ENCODE measurements at places on chromosomes 7 and 10.
A peak's percentile ranks its signal among the peaks of the same experiment; 100 is the strongest.

DNA sequence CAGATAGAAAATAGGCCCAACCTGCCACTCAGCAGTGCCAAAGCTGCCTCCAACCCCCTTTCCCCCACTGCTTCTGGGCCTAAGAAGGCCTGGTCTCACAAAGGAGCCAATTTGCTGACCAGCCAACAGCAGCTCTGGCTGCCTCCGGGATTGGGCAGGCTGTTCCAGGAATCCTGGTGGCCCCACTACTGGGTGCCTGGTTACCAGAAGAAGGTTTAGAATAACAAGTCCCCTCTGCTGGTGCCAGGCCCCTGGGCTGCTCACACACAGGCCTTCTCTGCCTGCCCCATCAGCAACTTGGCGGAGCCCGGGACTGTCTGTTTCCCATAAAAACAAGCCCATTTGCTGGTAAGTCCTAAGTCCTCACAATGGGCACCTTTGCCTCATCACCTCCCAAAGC is 1.2 kb downstream of the PHKG1 start:
- DNase-seq: no peak

DNA sequence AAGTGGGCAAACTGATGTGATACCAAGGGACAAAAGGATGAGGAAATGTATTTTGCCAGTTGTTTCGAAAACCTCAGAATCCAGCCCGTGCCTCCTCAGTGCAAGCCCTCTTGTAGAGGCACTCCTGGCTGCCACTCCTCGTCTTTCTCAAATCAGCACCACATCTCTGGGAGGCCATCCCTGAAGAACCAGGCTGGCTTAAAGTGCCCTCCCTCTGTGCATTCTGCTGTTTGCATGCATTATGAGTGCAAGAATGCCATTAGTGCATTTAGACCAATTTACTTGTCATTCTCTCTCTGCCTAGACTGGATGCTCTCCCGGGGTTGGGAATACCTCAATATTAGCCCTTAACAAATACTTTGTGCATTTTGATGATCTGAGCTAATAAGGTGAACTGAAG is 19.9 kb upstream of the FAM180A start:
- DNase-seq: no peak

- no peak for DNase-seq
Measured at GRCh38 chr10:75987616-75988015, 556.2 kb downstream of the LRMDA start.

- DNase-seq: peak; percentile 11
Measured at GRCh38 chr7:6558837-6559236, 7.6 kb upstream of the GRID2IP start.

GRCh38 chr7:117963264-117964197 is 90.3 kb upstream of the CTTNBP2 start:
- no peak for DNase-seq

GRCh38 chr10:97534746-97535367 is 36.1 kb downstream of the UBTD1 start:
- DNase-seq: no peak

DNA sequence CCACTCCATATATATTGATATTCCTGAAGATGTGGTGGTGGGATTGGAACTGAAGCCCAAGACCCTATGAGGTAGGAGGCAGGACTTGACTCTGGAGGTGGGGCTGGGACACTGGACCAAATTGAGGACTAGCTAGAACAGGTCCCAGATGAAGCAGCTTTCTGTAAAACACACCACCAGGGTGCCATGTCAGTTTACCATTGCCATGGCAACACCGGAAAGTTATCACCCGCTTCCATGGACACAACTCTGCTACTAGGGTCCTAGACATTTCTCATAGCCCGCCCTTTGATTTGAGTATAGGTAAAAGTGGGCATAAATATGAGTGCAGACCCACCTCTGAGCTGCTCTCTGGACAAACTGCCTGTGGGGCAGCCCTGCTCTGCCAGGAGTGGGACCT is 490.5 kb upstream of the PFKP start:
- DNase-seq: no peak

DNA sequence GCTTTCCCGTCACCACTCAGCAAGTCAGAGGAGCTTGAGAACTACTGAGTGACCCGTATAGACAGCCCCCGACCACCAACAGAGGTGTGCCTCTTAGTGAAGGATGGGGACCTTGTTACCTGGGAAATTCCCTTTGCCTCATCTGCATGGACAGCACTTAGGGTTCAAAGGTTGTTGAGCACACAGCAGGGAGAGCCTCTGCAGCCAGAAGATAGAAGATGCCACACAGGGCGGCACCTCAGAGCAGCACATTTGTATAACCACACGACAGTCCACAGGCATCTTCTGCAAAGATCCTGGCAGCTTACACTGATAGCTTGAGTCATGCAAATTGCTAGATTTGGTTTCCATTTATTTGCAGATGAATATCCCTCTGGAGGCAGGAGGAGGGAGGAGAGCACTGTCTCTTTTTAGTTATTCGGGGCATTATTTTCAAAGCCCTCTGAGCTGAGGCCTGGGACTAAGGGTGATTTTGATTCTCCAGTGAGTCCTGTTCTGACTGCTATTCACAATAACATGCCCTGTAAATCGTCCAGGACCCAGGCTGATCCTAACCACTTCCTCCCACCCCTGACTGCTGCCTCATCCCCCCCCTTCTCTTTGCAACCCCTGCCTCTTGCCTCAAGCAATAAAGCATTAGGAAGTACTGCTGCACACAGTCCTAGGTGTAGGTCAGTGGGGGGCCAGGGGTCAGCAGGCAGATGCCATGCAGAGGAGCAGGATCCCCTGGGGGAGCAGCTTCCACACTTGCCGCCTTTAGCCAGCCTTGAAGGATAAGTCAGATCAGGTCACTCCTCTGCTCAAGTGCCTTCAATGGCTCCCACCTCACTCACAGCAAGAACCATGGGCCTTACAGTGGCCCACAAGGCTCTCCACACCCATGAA is 24.6 kb upstream of the INMT start:
- no peak for DNase-seq

GRCh38 chr7:92916770-92917224 is 80.4 kb upstream of the CDK6 start:
- peak; percentile 35 for DNase-seq

- DNase-seq: no peak
Measured at GRCh38 chr7:133360201-133360600, 107.3 kb downstream of the EXOC4 start.

- DNase-seq: no peak
Measured at GRCh38 chr7:47313564-47313963, 268.3 kb downstream of the TNS3 start.

GRCh38 chr7:151327659-151328058 is 14.0 kb upstream of the NUB1 start:
- DNase-seq: no peak

- DNase-seq: no peak
Measured at GRCh38 chr10:97157578-97158095, 28.1 kb downstream of the SLIT1 start.

DNA sequence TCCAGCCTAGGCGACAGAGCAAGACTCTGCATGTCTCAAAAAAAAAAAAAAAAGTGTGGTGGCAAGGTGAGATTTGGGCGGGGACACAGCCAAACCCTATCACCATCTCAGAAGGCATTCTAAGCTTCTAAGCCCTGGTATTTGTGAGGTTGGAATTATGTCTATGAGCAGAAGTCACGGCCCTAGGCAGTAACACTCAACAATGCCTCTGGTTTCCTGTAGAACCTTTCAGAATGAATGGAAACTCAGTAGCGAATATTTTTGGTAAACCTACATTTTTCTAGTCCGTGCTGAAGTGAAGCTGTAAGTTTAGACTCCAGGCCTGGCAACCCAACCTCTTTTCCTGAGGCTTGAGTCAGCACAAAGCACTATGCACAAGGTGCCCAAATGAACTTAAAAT is 88.3 kb downstream of the FAM107B start:
- DNase-seq: no peak

DNA sequence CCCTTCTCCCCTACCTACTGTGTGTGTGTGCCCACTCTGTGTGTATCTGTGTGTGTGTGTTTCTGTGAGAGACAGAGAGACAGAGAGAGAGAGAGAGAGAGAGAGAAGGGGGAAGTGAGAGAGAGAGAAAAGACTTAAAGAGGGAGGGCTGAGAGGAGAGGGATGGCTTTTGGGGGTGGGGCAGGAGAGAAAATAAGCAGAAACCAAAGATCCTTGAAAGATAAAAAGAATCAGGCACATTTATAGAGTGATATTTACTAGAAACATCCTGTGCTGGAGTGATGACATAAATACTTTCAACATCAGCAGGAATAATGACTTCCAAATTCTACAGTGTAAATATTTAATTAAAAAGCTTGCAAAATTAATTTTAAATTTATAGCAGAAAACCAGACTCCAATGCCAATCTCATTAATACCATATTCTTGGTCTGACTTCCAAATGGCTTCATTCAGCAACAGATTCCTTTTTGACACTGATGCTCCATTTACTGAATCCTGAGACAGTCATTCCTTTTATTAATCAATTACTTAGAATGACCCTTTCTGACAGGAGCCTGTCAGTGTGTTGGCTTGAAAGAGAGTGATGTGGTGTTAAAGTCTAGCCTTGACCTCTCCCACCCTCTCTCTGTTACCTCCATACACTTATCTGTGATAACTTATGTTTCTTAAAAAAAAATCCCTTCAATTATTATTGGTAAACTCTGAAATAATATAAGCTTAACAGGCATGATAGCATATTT is 41.7 kb upstream of the WNT2 start:
- DNase-seq: no peak

DNA sequence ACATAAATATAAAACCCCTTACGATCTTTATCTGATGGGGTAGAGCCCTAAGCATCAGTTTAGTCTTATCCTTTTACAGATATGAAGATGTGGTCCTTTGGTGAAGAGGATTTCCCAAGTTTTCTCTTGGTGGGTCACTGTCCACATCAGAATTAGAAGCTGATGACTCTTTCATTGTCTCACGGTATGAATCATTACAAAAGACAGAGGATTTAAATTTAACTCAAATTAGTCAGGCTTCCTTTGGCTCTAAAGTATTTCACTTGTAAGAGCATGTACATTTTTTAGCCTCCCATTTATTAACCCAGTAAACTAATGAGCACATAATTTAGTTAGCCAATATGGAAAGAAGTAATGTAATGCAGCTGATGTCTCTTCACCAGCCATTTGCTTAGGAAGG is 49.9 kb upstream of the TMEM26 start:
- DNase-seq: no peak

DNA sequence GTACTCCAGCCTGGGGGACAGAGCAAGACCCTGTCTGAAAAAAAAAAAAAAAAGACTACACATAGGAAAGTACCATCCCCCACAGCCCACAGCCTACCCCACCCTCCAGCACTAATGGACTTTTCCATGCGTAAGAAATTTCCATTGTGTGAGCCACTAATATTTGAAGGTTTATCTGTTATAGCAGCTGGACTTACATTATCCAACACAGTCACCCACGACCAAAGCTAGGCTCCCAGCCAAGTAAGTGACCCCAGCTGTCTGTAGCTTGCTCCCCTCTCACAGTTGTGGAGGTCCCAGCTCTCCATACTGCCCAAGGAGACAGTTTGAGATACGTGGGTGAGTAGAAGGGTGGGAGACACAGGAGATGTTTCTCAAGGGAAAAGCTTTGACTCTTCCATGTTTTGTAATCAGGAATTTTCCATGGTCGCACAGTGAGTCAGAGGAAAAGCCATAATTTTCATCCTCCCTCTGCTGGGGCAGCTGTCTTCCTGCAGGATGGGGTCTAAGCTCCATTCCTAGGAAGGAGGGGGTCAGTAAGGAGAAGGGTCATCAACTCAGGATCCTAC is 57.4 kb downstream of the CAV1 start:
- no peak for DNase-seq

- no peak for DNase-seq
Measured at GRCh38 chr7:2608921-2609411, 22.8 kb upstream of the TTYH3 start.

DNA sequence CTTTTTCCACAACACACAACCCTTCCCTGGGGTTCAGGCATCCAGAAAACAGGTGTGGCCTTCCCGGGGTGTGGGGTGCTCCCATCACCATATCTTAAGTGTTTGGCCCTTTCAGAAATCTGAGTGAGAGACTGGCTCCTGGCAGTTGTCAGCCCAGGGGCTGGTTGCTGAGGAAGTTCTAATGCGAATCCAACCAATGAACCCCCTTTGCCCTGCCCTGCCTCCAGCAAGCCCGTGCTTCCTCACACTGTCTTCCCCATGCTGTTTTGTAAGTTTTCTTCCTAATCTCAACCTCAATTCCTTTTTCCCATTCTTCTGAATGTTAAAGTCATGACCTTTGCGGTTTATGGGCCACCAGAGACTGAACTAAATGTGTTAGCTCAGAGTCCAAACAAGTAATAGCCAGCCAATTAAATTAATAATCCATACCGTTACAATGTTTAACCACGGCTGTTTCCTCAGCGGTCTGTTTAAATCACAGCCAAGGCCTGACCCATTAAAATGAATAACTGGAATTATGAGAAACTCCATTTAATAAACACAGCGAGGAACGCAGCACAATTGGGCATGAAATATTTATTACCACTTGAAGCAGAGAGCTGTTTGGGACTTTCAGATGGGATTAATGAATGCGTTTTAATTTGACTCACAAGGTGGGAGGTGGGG is 90.9 kb upstream of the TCF7L2 start:
- DNase-seq: no peak

DNA sequence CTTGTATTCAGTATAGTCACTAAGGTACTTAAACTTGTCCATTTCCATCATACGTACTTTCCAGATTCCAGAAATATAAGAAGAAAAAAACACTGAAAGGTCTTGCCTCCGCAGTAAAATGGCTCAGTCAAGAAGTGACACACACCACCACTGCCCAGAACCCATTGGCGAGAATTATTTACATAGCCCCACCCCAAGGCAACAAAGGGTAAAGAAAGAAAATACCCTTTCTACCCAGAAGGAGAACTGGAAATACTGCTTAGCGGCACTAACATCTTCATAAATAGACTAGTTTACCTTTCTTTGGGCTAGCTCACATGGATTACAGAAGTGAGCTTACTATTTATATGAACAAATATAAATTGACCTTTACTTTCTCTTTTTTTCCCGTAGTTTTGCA is 194.0 kb downstream of the PPP1R9A start:
- DNase-seq: no peak

GRCh38 chr10:128400564-128400963 is 274.3 kb upstream of the MKI67 start:
- no peak for DNase-seq

DNA sequence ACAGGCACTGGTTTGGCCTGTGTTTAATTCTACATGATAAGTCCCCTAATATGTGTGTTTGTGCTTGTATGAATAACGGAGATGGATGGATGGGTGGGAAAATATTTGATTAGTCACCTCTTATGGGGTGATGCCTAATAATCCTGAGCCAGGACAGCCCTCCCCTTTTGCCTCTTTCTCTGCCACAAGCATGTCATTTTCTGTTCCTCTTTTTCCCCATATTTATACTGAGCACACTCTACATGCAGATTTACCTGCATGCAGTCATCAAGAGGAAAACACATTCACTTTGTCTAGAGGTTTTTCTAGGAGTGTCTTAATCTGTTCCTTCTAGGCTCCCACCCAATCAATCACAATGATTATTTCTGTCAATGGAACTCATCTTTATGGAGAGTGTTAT is 111.6 kb upstream of the TBX20 start:
- no peak for DNase-seq

DNA sequence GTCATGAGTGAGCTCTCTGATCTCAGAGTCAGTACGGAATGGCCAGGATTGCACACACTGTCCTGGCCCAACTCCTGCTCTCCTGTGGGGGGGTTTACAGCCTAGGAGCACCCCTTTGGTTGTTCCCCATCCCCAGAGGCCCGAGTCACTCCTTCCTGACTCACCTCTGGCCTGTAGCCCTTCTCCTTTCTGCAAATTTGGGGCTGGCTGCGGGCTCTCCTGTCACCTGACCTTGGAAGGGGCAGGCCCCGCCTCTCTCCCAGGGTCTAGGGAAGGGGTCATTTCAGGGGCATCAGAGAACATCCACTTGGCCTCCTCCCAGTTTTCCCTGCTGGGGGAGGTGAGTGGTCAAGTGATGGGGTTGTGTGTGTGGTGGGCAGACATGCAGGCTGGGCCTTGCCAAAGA is 1.7 kb downstream of the NYAP1 start:
- no peak for DNase-seq

Measured in HS-27A (cell line).